ENCODE measurements at places on chromosomes 7 and 10. TPM values are rescaled to one million over a fixed set of nuclear protein-coding genes. Genes with fewer than 3 reads are reported as not detected.

GRCh38 chr7:116546916-116547315 lies 22.1 kb downstream of the CAV1 start:
- no peak for DNase-seq

DNA sequence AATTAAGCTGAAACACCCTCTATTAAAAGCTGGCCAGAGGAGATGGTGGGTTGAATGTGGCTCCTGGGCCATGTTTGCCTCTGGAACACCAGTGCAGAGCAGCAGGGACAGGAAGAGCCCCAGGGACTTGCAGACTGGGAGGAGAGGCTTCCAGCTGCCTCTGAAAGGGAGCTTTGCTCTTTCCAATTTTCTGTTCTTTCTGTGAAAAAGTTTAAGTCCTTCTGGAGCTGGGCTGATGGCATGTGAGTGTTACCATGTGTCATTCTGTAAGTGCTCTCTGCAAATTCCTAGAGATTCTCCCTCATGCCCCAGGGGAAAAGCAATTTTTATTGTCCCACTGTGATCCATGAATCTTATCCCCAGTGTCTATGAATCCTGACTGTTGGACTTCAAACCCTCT lies 112.8 kb upstream of the LANCL2 start:
- DNase-seq: no peak

Gene FAM107B
- polyA plus RNA-seq: 273 TPM

Gene FAM25C
- polyA plus RNA-seq: not detected

Gene OR2A7
- polyA plus RNA-seq: 0.76 TPM

Gene PURB
- polyA plus RNA-seq: 1.1 TPM

Gene PTPRZ1
- polyA plus RNA-seq: not detected

DNA sequence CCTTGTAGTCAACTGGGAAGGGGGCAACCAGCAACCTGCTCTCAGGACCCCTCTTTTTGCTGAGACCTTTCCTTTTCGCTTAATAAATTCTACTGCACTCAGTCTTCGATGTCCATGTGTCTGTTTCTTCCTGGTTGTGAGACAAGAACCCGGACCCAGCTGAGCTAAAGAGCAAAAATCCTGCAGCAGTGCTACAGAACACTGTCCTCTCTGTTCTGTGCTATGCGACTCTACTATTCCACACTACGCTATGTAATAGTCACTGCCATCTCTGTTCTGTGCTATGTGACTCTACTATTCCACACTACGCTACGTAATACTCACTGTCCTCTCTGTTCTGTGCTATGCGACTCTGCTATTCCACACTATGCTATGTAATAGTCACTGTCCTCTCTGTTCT lies 34.3 kb downstream of the DIP2C start:
- DNase-seq: no peak

- DNase-seq: no peak
These were observed 1.1 kb downstream of the TMEM273 start for GRCh38 chr10:49187044-49187484.

Gene TLX1
- not detected for polyA plus RNA-seq

- no peak for DNase-seq
These were observed 109.1 kb upstream of the INHBA start for GRCh38 chr7:41811941-41812340.

GRCh38 chr7:45203936-45204445 lies 46.4 kb downstream of the RAMP3 start:
- DNase-seq: no peak

DNA sequence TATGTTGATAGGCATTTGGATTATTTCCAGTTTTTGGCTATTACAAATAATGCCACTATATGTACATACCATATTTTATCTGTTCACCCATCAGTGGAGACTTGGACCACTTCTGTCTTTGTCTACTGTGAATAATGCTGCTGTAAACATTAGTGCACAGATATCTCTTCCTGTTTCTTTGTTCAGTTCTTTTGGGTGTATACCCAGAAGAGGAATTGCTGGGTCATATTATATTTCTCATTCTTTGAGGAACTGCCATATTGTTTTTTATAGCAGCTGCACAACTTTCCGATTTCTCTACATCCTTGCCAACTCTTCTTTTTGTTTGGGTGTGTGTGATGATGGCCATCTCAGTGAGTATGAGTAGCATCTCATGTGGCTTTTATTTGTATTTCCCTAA lies 218.0 kb downstream of the LRMDA start:
- no peak for DNase-seq

DNA sequence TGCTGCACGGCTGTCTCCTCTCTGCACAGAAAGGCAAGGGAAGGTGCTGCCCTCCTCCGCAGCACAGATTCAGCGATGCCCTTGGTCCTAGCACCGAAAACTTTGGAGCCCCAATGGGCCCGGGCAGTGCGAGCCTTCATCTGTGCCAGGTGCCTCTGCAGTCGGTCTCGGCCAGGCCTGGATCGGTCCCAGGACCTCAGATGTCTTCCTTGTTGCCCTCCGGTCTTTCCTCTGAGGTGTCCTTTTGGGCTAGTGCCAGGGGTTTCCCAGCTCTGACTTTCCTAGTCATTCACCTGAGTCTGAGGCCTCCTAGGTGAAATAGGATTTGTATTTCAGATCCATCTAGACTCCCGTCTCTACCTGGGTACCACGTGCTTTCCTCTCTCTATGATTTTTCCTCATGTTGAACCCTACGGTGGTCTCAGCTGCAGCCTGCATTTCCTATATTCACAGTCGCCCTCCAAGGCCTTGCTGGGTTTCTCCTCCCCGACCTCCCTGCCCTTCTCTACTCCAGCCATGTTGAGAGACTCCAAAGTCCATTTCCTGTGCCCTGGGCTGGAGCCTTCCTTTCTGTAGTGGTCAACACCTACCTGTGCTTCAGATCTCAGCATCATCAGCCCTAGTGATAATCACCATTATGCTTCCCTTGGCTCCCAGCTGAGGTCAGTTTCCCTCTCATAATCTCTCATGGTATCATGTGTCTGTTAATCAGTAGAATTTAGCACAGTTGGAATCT lies 92.0 kb upstream of the PRSS58 start:
- no peak for DNase-seq

Gene COL17A1
- not detected for polyA plus RNA-seq

DNA sequence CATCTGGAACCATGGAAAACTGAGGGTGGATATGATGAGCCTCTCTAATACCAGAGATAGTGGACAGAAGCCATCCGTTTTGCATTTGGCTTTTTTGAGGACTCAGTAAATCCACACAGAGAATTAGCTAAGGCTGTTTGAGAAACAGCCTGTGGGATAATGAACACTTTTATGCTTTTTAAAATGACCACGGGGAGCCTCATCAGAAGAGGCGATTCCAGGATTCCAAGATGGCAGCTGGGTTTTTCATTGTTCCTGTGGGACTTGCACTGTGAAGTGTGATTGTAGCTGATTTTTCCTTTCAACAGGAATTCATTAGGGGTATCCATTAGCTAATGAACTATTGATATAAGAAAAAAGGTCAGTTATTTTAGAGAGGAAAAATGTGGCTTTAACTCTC lies 353.2 kb downstream of the AUTS2 start:
- DNase-seq: no peak

GRCh38 chr10:61609701-61610100 lies 53.0 kb upstream of the CABCOCO1 start:
- DNase-seq: no peak

Gene LSM5
- polyA plus RNA-seq: 108 TPM

DNA sequence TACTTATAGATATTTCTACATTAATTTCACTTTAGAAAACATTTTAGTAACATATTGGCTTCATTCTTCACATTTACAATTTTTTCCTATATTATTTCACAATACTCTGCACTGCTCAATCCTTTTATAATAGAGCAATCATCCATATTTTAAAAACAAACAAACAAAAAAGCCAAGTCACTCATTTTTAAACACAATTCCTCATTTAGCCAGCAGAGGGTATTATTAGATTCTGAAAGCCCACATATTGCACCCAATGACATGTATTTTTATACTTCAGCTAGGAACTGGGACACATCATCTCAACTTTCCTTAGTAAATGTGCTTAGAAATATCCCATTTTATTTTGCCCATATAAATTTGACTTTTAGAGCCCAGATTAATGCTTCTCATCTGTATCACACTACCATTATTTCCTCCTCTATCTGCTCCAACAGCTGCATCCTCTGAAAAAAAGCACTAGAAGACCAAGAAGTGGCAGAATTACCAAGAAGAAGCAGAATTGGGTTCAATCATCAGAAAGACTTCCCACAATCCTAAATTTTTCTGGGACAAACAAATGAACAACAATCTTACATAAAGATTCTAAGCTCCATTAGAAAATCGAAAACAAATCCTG lies 29.5 kb downstream of the CTNNA3 start:
- DNase-seq: peak; percentile 31

Gene HEPACAM2
- polyA plus RNA-seq: not detected

- DNase-seq: no peak
These were observed 70.1 kb upstream of the CAMK1D start for GRCh38 chr10:12279281-12279680.

Gene XRCC2
- not detected for polyA plus RNA-seq

Gene EXOC4
- 47.3 TPM for polyA plus RNA-seq

GRCh38 chr7:76142861-76143260 lies 58.8 kb upstream of the SRRM3 start:
- DNase-seq: peak; percentile 23

DNA sequence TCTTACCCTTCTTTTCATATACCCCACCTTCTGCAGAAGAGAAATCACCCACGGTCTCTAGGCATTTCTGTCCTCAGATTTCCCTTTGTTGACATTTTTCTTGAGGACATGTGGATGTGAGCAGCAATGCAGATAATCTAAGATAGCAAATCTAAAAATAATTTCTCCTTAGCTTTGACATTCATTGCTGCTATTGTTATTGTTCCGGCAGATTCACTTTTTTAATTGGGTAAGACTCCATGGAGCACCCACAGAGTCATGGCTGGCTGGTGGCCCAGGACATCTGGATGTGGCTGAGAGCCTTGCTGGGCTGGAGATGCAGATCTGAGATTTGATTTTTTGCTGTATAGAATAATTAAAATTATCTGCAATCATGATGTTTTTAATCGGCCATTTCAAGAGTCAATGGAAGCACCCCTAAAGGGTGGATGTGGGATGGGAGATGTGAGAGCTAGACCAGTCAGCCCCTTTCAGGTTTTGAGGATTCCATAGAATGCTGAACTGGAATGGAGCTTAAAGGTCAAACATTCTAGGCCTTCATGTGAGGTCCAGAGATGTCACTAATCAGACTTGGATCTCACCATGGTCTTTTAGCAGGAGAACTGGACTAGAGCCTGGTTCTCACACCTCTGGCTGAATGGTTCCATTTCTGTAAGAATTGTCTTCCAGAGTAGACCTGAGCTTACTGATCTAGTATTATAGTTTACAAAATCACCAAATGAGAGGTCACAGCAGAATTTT lies 37.5 kb downstream of the TAS2R41 start:
- DNase-seq: no peak

- no peak for DNase-seq
These were observed 952 bp upstream of the MAFK start for GRCh38 chr7:1529383-1530116.

Gene OR9A2
- polyA plus RNA-seq: not detected

GRCh38 chr7:37545619-37546534 lies 97.2 kb upstream of the ELMO1 start:
- DNase-seq: no peak

DNA sequence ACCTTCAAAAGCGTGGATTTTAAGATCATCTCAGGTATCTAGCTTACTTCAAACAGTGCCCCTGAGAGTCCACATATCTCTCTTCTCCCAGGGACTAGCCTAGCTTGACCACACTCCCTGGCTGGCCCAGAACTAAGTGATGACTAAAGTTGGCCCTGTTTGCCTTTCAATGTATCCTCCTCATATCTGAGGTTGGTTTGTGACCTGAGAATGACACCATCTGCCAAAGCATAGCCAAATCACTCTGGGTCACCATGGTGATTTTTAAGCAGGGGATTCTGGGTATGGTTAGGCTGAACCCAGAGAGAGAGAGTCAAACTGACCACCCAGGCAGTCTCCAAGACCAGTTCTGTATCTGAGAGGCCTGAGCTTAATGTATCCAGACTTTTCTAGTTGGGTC lies 16.2 kb downstream of the CNNM1 start:
- DNase-seq: no peak

Gene PSD
- polyA plus RNA-seq: 2.1 TPM

DNA sequence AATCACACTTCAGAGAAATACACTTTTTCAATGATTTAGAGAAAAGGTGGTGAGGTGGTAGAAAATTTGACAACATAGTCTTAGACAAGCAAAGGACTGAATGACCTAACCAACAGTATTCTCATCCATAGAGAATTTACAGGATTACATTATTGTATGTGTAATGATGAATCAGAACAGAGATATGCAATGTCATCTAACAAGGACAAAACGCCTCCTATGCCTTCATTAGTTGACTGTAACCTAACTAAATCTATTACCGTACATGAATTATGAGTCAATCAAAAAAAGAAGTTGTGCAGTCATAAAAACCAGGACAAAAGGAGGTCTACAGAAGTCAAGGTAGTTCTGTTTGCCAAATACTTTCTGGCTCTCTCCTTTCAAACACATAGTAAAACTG lies 66.5 kb downstream of the RAB11FIP2 start:
- DNase-seq: no peak

DNA sequence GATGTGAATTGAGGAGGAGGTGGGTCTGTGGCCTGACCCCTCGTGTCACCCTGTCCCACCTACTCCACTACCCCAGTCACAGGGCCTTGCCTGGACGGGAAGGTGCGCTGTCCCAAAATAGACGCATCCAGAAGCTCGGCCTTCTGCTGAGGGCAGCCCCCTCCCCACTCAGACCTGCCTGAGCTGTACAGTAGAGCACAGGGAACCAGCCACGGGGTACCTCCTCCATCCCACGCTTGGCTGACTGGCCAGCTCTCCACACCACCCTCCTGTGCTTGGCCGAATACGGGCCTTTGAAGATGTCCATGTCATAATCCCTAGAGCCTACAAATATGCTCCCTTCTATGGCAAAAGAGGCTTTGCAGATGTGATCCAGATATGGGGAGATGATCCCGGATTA lies 88.3 kb downstream of the CHST15 start:
- DNase-seq: no peak

GRCh38 chr7:30543813-30544525 lies 39.3 kb upstream of the GGCT start:
- no peak for DNase-seq

Gene IFIT1
- polyA plus RNA-seq: 15.2 TPM

GRCh38 chr7:43648473-43649406 lies 65.8 kb downstream of the STK17A start:
- peak; percentile 91 for DNase-seq

Gene ANXA8
- not detected for polyA plus RNA-seq

Gene HOXA6
- polyA plus RNA-seq: not detected

DNA sequence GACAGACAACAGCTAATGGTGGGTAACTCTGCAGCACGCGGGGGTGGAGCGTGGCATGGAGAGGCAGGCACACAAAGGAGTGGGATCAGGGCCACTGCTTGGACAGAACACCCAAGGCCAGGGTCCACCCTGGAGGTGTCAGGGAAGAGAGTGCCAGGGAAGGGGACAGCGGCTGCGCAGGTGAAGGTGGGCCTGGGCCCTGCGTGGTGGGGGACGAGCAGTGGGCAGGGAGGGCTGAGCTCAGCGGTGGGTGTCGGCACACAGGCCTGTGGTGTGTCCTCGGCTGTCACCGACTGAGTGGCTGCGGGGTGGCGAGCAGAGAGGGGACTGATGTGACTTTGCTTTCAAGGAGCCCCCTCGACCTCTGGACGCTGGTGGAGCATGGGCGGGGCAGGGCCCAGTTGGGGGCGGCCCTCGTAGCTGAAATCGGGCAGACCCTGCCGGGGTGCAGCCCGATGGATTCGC lies 8.4 kb upstream of the SCART1 start:
- no peak for DNase-seq
